ENCODE measurements at places on chromosomes 4 and X.

GRCh38 chrX:42117318-42117717 is 194.0 kb upstream of the CASK start:
- no peak for DNase-seq

GRCh38 chrX:142204522-142205433 is at the start of gene MAGEC2:
MAGEC2 (minus strand) TSS chrX:142205290; CDS start chrX:142203987, 1,303 bp downstream.
- no peak for DNase-seq

- DNase-seq: no peak
Observed at GRCh38 chr4:176393306-176394013, 73.7 kb downstream of the SPCS3 start.

DNA sequence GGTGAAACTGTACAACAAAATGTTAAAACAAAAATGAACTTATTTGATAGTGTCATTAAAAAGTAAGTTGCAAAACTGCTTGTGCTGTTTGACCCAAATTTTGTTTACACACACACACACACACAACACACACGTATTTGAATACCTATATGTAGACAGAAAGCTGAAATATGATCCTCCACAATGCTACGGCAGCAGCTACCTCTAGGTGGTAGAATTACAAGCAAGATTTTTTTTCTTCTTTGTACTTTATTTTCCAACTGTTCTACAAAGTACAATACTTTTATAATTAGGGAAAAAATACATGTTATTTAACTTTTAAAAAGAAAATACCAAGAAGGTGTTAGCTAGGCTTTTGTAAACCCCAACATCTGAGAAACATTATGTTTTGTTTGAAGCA is 1.2 kb downstream of the CYTL1 start:
- no peak for DNase-seq

DNA sequence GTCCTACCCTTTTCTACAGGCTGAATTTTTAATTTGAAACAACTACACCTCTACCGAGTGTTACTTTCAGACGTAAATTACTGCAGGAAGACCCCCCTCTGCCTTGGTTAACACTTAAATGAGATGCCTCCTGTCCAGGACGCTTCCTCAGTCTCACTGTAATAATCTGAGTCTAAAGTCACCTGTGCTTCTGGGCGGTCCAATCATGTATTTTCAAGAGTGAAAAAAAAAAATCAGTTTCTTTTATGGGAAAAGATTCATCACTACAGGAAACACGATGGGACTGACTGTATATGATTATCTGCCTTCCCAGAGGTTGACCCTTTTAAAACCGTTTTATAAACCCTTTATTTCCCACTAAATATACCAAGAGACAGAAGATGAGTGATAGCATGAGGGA is 776 bp downstream of the RBM47 start:
- no peak for DNase-seq

DNA sequence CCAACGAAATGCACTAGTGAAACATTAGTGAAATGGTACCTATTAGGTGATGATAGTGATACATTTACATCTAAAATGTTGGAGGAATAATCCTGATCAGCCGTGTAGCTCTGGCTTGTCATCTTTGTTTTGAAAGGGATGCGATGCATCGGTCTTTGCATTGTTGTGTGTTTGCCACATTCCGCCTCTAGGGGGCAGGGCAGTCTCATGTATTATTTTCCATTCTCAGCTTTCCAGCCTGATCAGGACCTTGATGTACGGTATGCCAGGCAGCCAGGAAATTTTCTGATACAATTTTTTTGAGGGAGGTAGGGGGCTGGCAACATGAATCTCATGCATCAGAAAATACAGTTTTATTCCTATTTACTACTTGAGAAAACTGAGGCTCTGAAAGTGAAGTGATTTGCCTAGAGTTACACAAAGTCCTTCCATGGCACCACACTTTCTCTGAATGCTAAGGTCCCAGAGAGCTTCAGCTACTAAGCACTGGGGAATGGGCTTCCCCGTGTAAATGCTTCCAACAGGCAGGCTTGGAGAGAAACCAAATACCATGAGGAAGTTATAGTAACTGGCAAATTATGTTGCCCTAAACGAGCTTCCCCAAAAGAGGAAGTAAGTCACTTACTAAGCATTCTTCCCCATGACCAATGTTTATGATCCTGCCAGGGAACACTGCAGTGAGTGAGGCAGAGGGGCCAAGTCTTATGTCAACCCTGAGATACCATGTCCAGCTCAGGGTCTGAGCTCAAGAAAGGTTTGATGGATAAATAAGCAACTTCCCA is 31.8 kb upstream of the IQSEC2 start:
- peak; percentile 65 for DNase-seq

DNA sequence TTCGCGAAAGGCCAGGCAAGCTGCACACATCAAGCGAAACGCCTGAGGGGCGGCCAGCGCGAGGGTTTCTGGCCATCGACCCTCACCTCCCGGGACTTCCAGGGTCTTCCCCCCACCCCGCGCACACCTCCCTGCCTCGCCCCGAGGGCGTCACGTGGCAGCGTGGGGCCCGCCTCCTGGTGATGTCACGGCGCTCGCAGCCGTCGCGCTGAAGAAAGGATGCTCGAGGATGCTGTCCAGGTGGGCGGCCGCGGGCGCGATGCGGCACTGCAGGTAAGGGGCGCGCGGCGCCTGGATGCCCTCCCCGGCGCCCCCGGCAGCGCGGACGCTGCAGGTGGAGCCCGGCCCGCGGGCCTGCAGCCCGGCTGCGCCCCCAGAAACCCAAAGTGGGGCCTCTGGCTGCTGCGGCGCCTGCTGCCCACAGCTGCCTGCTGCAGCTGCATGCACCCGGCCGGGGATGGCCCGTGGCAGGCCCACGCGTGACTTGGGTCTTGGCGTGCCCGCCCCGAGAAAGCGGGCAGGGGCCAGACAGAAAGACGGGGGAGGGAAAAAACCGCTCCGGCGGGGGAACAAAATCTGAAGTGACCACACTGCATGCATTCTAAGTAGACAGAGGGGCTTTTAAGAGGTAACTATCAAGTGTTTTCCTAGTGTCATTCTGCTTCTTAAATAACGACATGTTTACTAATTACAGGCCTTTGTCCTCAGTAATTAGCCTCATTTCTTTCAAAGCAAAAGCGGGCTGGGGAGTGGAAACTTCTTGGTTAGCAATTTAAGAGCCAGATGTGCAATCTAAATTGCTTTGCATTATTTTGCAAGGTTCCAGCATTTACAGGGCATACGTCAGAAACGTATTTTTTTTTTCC is 1.7 kb downstream of the CLCN4 start:
- DNase-seq: peak; percentile 51

- DNase-seq: no peak
Observed at GRCh38 chrX:13897566-13897965, 80.7 kb upstream of the GPM6B start.

DNA sequence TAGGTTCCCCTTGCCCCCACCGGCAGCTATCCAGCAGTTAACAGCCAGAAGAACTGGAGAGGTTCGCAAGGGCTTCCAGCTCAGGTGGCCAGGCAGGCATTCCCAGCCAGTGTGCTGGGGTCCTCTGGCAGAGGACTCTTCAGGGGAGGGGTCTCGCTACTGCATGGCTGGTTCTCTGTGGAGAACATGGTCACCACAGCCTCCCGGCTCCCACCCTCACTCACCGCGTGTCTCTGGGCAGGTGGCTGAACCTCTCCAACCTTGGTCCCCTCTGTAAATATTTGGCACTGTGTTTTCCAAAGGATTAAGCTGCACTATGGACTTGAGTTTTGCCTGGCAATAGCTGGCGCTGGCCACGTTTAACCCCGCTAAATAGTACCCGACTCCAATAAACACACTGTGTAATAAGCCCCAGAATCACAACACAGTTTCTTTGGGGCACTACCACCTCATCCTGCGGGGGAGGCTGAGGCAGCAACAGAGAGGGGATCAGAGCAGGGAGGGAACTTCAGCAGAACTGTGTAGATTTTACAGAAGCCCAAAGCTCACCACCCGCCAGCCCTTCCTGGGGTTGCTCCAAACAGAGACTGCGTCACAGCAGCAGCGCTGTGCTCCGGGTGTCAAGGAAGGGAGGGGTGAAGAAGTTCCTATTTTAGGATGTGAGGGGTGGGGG is 15.2 kb downstream of the BCOR start:
- DNase-seq: no peak

- no peak for DNase-seq
Observed at GRCh38 chr4:53476232-53477037, 99.0 kb downstream of the FIP1L1 start.

DNA sequence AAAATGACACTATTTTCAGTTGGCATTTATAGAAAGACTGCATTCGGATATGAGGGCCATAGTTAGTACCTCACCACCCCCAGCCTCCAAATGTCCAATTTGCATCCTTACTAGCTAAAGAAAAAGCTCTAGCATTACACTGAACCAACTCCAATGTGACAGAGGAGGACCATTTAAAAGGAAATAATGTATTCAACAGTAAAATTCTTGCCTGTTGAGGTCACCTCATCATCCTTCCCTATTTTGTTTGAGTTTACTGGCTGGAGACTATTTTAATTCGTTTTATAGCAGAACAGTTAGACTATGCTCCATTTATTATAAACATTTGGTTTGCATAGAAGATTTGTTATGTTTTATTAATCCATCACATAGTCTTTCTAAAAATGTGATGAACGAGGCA is 88.2 kb upstream of the PPARGC1A start:
- DNase-seq: no peak

GRCh38 chrX:53003111-53003510 is 44.8 kb upstream of the FAM156A start:
- no peak for DNase-seq

- no peak for DNase-seq
Observed at GRCh38 chr4:165610679-165611437, 232.1 kb downstream of the CPE start.

DNA sequence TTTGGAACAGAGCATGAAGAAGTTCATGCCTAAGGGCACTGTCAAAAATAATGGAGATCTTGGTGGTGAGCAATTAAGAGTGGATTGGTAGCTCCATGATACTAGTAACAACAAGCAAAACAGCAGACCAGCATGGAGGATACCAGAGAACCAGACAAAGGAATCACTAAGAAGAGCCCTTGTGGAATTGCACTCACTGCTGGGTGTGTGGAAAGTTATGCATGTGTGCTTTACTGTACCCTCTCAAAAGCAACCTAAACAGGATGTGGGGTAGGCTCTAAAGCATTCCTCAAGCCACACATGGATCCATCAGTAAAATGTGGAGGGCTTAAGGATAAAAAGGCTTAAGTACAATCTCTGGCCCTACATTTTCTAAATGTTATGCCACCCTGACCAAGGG is 69.5 kb downstream of the AR start:
- DNase-seq: no peak

- no peak for DNase-seq
Observed at GRCh38 chr4:40283968-40284367, 51.2 kb upstream of the CHRNA9 start.

DNA sequence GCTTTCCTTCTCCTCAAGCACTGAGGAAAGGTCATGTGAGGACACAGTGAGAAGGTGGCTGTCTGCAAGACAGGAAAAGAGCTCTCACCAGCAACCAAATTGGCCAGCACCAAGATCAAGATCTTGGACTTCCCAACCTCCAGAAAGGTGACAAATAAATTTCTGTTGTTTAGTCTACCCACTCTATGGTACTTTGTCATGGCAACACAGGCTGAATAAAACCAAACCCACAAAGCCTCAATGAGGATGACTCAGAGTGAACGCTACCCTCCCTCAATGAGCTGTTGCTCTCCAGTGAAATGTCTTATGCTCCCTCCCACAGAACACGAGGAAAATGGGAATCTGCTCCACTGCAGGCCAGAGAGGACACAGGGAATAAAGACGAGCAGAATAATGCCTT is 244.1 kb downstream of the RAB28 start:
- no peak for DNase-seq

GRCh38 chr4:27276307-27277073 is 415.8 kb downstream of the STIM2 start:
- DNase-seq: no peak

DNA sequence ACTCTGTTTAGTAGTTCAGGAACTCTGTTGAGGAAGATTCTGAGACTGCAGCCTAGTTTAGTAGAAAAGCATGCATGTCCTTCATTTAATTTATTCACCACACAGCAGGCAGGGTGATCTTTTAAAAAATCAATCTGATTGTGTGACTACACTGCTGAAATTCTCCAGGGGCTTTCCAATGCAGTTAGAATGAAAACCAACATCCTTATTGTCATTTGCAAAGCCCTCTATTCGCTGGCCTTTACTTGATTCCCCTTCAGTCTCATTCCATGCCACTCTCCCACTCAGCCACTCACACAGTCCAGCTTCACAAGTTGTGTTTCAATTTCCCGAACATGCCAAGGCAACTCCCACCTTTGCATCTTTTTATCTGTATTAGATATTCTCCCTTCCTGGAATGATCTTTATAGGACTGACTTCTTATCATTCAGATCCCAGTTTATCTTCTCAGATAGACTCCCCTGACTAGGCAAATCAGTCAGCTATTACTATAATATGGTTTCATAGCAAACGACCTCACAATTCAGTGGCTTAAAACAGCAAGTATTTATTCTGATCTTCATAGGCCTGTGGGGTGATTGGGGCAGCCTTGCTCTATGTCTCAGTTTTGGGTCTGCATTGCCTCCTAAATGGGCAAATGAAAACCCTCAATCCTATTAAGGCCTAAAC is 21.3 kb upstream of the FTHL17 start:
- no peak for DNase-seq

GRCh38 chr4:11543706-11544105 is 115.0 kb upstream of the HS3ST1 start:
- DNase-seq: no peak

- no peak for DNase-seq
Observed at GRCh38 chr4:5044341-5044740, 6.9 kb upstream of the STK32B start.

- no peak for DNase-seq
Observed at GRCh38 chrX:15242899-15243555, 26.9 kb downstream of the ASB9 start.

- DNase-seq: no peak
Observed at GRCh38 chrX:153533091-153533490, 15.6 kb downstream of the ATP2B3 start.

DNA sequence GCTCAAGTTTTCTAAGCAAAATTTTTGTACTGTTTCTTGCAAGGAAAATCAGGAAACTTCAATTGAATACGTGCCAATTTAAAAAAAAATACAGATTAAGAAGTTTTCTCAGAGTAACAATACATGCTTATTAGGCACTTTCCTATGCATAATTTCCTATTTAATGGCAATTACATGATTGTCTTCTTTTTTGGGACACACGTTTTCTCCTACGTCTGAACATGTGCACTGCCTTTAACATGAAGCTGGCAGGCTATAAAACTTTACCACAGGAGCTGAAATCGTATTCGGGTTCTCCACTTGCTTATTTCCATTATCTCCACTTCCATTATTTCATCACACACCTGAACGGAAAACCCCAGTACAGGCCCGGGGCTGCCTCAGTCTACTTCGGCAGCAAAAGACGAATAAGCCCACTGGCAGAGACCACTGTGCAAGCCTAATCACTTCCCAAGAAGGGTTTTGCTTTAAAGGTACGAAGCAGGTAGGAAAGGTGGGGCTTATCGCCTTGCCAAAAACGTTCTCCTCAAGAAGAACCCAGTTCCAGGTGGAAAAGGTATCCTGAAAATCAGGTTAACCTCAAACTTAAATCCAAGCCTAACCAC is 575 bp downstream of the RCHY1 start:
- no peak for DNase-seq

GRCh38 chr4:77465271-77465670 is 140.3 kb upstream of the CXCL13 start:
- no peak for DNase-seq

GRCh38 chr4:102299354-102300107 is 45.8 kb downstream of the SLC39A8 start:
- peak; percentile 46 for DNase-seq
